ENCODE measurements at places on chromosomes 5 and 9. TPM values are rescaled to one million over a fixed set of nuclear protein-coding genes. Genes with fewer than 3 reads are reported as not detected.

GRCh38 chr9:109203761-109204360, 36.8 kb upstream of the FRRS1L start:
- DNase-seq: no peak

DNA sequence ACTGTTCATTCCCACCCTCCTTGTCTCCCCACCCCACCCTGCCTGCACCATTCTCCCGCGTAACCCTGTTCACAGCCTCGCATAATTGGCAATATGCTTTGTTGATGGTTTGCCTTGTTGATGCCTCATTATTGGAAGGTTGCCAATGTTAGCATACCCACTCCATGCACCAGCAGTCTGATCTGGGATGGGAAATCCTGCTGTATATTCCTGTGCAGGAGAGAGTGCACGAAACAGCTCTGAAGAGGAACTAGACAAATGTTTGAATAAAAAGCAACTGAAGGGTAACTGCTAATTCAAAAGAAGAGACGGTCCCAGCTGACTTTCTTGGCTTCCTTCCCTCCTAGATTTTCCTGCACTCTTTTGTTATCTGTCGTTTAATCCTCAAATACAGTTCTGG, 271.7 kb upstream of the TLE4 start:
- DNase-seq: no peak

DNA sequence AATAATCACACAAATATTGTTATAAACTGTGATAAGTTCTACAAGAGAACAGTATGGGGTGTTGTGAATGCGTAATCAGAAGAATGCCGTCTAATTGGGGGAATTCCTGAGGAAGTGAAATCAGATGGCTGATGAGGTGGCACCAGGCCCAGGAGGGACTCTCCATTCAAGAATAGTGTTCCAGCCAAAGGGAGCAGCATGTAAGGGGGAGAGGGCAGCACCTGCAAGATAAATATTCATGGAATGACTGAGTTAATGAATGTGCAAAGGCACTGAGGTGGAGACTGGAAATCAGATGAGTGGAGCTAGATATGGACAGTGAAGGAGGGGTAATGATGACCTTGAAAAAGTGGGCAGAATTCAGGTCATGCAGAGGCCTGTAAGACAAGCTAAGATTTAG, 250.6 kb downstream of the ARRDC3 start:
- DNase-seq: no peak

DNA sequence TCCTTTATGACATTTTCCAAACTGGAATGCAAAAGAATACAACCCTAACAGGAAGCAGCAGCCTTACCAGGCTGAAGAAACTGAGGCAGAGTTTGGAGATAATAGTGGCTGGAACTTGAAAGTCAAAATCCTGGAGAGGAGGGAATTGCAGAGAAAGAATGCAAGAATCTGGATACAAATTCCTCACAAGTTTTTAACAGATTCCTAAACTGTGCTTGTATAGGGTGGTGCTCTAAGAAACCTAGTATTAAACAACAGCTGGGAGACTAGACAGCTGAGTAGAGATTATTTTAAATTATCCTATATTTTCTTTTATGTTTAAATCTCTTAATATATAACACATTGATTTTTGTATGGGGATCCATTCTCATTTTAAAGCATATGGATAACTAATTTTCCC, 30.7 kb downstream of the INVS start:
- no peak for DNase-seq

DNA sequence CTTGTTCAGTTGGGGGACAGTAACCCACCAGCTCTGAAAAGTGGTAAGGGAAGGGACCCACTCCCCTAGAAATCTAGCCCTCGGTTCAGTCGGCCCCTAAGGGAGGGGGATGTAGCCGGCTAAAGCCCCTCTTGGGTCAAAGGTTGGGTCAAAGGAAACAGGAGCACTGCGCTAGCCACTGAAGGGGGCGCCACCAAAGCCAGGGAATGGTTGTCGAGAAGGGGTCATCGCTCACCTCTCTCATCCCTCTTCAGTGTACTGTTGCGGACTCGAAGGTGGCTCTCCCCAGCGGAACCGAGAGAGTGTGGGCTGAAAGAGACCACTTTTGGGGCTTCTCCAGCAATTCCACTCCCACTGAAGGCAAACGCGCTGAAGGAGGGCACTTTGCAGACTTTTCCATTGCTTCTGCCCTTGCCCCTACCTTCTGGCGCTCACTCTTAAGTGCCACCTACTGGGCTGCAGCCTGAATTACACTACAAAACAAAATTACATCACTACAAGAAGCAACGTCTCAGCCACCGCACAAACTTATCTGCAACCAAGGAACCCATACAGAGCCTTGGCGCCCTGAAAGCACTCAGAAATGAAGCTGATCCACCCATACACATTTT, 396.9 kb downstream of the PDE4D start:
- DNase-seq: no peak

DNA sequence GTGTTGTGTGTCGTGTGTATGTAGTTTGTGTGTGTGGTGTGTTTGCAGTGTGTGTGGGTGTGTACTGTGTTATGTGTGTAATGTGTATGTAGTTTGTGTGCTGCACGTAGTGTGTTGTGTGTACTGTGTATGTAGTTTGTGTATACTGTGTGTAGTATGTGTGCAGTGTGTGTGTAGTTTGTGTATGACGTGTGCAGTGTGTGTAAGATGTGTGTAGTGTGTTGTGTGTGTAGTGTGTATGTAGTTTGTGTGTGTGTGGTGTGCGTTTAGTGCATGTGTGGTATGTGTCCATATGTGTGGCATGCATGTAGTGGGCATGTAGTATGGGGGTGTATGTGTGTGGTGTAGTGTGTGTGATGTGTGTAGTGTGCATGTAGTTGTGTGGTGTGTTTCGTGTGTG, 39.6 kb downstream of the SYK start:
- no peak for DNase-seq

DNA sequence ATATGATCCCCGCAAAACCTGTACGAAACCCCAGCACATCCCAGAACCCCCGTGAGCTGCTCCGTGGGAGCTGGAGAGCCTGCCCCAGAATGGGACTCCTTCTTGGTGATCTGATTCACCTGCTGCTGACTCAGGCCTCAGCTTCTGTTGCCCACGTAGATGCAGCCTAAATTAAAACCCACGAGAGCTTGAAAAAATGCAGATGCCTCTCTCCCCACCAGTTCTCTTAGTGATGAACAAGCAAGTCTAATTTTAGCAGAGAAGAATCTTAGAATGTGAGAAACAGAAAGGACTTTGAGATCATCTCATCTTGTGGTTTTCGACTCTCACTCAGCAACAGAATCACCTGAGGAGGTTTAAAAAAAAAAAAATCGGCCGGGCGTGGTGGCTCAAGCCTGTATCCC, 57.6 kb downstream of the TMOD1 start:
- DNase-seq: no peak

GRCh38 chr9:124352616-124353015, 62.6 kb downstream of the PSMB7 start:
- DNase-seq: no peak

DNA sequence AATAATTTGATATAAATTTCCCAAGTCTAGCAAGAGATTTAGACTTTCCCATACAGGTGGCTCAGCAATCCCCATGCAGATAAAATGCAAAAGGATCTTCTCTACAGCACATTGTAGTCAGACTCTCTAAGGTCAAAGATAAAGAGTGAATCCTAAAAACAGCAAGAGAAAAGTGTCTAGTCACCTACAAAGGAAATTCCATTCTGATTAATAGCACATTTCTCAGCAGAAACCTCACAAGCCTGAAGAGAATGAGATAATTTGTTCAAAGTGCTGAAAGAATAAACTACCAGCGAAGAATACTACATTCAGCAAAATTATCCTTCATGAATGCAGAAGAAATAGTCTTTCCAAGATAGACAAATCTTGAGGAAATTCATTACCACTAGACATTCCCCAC, 493.3 kb downstream of the PRELID2 start:
- no peak for DNase-seq

Gene C5orf52
- not detected for total RNA-seq

DNA sequence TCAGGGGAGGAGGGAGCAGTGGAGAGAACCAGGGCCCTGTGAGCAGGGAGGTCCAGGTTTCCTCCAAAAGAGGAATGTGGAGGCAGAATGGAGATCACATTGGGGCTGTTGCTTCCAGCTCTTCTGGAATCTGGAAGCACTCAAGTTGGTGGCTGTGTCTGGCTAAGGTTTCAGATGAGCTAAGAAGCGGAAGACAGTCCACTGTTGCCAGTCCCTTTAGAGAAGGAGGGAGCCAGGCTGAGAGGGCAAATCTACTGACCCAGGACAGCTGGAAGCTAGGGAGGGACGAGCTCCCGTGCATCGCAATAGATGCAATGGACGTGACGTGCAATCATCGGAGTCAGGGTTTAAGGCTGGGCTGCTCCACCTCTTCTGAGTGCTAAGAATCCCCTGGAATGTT, 71.2 kb downstream of the TENT4A start:
- no peak for DNase-seq

DNA sequence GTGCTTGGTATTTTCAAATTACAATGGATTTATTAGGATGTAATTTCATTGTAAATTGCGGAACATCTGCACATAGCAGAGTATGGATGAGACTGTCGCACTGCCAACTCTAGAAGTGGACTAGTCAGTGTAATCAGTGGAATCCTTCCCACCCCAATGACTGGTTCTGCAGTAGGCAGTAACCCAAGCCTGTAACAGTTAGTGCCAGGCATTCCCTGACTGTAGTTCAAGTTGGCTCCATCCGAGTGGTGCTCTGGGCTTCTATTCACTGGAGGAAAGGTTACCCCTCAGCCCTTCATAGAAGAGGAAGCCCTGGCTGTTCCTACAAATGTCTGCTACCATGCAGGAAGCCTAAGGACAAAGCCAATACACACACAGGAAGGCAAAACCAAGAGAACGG, 23.2 kb downstream of the AK3 start:
- no peak for DNase-seq

DNA sequence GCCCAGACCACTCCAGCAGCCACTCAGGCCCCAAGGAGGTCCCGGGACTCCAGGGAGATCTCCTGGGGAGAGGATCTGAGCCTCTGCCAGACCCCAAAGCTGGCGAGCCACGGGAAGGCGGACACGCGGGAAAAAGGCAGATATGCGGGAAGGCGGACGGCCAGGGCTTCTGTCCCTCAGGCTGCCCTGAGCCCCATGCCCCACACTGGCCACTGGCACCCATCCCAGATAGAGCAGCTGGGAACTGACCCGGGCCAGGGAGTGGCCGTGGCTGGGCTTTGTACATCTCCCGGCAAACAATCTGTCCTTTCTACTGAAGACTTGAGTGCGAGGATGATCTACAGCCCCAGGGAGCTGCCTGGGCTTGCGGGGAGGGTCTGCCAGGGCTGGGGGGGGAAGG, 21.1 kb upstream of the NOTCH1 start:
- DNase-seq: no peak

- DNase-seq: no peak
Measured at GRCh38 chr9:32705059-32705458, 69.6 kb upstream of the TAF1L start.

DNA sequence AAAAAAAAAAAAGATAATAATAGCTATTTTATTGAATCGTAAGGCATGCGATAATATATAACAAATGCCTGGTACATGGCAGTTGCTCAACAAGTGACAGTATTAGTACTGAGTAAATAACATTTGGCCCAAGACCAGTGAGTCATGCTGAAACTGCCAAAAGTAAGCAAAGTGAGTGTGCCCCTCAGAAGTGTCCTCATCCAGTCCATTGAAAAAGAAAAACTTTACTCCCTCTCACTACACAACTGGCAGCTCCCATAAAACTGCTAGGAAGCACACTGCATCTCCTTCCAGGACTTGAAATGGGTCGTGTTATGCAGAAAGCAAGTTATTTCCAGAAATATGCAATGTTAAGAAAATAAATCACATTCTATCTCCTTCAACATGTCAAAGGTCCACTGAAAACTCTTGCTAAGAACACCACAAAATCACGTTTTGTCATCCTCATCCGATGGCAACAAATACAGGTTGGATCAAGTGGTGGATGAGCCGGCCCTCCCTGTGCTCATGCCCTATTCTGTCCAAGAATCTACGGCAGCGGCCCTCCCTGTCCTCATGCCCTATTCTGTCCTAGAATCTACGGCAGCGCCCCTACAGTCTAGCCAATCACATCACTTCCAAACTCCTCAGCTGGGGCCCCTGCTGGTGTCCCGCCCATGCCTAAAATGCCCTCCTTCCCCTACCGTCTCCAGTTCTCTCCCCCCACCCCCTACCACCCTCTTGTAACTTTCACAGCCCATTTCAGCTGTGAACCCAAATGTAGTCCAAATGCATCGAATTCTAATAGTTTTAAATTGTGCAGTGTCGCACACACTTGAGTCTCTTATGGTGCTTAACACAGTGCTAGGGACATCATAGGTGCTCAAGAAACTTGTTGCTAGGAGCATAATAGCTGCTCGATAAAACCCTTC, 12.5 kb downstream of the PTCH1 start:
- DNase-seq: no peak

Gene SPATA31C1
- not detected for total RNA-seq

DNA sequence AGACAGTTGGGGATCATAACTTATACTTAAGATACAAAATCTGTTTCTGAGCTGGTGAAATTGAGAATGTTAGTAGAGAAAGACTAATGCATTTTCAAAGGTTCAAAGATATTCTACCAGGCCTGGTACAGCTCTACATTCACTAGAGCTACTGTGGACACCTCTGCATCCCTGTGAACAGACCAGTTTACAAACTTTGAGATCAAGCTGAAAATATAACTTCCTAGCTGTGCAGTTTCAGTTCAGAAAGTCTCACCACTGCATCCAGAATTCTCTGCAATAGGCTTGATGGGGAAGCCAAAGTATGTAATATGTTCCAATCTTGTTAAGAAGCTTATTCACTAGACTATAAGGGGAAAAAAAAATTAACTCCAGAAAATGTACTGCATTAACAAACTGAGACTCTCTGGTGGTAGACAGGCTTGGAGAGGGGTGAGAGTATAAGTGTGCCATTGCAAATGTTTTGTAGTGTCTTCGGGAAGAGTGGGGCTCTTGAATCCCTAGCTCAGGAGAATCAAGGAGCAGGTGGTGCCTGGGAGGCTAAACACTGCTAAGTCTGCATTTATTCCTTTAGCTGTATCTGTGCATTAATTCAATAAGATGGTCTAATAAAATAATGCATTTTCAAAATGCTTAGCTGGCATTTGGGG, 671.9 kb downstream of the NR2F1-AS1 start:
- DNase-seq: no peak

- DNase-seq: no peak
Measured at GRCh38 chr5:120465436-120465961, 1.4 kb downstream of the PRR16 start.

DNA sequence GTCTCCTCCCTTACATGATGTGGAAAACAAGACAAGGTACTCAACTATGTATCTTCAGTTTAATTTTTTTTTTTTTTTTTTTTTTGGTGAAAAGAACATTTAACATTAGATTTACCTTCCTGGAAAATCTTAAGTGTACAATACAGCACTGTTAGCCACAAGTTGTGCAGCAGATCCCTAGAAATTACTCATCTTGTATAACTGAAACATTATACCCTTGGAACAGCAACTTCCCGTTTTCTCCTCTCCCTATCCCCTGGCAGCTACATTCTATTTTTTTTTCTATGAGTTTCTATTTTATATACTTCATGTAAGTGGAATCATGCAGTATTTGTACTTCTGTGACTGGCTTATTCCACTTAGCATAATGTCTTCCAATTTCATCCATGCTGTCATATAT, 421.9 kb upstream of the FTMT start:
- DNase-seq: no peak

- DNase-seq: no peak
Measured at GRCh38 chr5:8436924-8437323, 568.0 kb downstream of the MTRR start.

- peak; percentile 47 for DNase-seq
Measured at GRCh38 chr9:74777136-74777879, 110.4 kb downstream of the TRPM6 start.

GRCh38 chr9:110583237-110583636, 3.7 kb upstream of the SVEP1 start:
- DNase-seq: no peak

Gene EGFL7
- 18.1 TPM for total RNA-seq

- DNase-seq: no peak
Measured at GRCh38 chr5:90477621-90478215, 3.1 kb downstream of the POLR3G start.

Measured in thymus (tissue), 14 donors.